ENCODE measurements at places on chromosomes 12 and 14.

- no peak for DNase-seq
Measured at GRCh38 chr14:68377006-68377405, 415.9 kb downstream of the ZFP36L1 start.

DNA sequence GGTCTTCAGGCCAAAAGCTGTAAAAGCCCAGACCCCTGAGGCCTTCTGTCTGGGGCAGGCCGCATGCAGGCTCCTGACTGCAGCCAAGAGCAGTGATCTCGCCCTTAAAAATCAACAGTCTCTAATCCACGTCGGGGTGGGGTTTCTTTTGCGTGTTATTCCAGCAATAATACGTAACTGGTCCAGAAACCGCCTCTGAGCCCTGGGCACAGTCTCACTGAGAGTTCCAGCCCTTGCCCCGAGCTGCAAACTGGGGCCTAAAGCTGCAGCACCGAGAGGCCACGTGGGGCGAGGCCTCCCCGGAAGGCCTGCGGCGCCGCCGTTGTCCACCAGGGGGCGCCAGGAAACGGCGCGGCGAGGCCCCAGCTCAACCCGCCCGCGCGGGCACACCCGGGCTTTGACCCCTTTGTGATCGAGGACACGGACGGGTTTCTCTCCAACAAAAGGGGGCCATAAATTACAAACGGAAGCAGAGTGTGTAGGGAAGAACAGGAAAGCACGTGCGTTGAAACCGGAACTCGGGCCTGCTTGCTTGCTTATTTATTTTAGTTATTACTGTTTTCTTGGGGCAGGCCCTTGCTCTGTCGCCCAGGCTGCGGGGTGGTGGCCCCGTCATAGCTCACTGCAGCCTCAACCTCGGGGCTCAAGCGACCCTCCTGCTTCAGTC, 87.2 kb downstream of the NINJ2 start:
- peak; percentile 91 for DNase-seq

DNA sequence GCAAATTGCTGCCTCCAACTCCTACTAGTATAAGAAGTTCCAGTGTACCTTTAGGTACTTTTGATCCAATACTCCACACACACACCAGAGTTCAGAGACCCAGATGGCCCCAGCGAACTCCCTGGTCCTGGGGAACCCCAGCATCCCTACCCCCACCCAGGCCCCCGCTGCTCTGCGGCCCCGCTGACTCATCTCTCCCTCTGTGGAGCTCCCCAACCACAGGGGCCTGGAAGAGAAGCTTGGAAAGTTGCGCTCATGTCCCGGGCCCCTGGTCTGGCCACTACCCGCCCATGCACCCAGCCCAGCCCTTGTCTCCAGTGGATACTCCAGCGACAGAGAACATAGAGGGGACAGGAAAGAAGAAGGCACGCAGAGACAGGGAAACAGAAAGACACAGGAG, 4.2 kb upstream of the SP7 start:
- no peak for DNase-seq

DNA sequence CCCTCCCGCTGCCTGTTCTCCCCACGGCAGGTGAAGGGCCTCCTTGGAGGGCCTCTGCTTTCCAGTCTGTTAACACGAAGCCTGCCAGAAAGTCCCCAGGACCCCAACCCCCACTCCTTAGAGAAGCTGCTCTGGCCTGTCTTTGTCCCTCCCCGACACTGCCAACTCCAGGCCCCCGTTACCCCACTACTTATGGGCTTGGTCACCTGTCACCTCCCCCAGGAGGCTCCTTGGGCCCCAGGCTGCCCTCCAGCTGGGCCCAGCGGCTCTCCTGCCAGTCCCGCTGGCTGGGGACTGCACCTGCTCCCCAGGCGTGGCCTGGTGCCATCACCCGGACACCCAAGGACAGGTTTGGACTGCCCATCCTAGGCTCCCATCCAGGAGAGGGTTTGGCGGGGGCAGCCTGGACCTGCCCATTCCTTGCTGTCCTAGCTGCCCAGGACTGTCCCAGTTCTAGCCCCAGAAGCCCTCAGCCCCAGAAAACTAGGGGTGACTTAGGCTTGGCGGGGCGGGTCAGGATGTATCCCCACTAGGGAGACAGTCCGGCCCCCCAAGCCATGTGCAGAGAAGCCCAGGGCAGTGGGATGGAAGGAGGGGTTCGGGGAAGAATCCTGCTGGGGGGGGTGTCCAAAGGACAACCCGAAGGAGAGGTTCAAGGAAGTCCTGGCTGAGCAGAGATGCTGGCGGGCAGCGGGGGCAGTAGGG, 155.7 kb upstream of the C14orf180 start:
- DNase-seq = peak; percentile 29

DNA sequence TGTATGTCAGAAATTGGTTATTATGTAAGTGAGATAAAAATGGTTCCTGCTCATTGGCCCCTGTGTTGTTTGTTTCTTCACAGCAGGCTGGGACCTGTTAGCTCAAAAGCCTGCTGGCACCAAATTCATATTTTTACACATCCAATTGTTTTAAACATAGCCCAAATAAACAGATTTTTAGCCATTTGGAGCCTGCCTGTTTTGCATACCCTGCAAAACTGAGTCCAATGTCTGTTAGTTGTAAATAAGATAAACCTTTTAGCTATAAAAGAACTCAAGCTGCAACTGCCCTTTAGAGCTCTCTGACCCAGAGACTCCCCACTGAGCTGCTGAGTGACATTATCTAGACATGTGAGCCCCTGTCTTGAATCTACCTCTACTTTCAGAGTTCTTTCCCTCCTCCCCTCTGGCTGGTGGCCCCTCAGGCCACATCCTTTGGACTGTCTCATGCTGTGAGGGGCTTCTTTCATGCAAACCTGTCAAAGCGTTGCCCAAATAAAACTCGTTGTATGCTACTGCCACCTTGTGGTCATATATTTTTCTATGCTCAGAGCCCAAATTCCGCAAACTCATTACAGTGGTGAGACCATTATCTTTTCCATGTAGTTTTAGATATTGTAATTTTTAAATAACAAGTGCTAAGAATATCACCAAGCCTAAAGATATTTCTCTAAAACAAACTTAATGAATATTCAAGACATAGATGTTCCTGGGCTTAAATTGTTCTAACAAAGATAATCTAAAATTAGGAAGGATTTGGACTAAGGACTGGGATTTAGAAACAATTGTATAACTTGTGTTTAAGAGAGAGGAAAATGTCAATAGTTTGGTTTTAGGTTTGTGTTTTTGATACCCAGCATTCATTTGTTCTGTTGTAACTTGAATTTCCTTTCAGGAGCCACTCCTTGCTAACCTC, 337.9 kb downstream of the AACS start:
- DNase-seq = peak; percentile 5

Data from muscle of leg (tissue), 16 donors.